Type B pancreatic cell (in vitro differentiated cells): ENCODE measurements at places on chromosomes 1 and 21.
A peak's percentile ranks its signal among the peaks of the same experiment; 100 is the strongest.

DNA sequence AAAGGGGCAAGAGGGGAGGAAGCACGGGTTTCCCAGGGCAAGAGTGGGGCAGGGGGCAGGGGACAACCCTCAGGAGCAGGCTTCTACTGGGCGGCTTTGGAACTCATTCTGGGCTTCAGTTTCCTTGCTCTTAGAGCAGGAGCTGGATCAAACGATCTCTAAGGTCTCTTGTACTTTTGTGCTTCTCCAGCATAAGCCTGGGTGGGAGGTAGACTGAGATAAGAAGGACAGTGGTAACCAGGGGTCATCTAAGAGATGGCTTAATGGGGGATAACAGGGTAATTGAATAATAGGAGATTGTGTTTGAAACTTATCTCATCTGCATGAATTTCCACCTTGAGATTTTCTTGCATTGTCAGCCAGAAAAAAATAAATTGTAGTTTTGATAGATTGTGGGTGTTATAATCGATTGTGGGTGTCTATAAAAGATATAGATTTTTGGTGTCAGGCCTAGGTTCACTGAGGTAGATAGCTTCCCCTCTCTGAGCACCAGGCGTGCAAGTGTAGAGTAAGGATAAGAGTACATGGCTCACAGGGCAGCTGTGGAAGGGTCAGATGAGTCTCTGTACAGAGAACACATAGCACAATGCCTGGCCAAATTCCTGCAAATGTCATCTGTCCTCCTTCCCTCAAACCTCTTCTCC lies 68.0 kb downstream of the CD58 start:
- no peak overlapping the region for H3K4me3 ChIP-seq
- no peak overlapping the region for H3K27ac ChIP-seq
- H3K36me3 ChIP-seq, result no peaks in the 10 kb centered on the region
- H3K27me3 ChIP-seq, result no peaks in the 10 kb centered on the region
- H3K4me1 ChIP-seq, result peaks cover 6% of the 10 kb centered on the region
- DNase-seq, result no peak

- H3K4me1 ChIP-seq, result no peaks in the 10 kb centered on the region
- no peak for DNase-seq
- no peaks in the 10 kb centered on the region for H3K27me3 ChIP-seq
- no peak overlapping the region for H3K4me3 ChIP-seq
These were observed 72.1 kb downstream of the DNM3 start for GRCh38 chr1:171913385-171913784.

DNA sequence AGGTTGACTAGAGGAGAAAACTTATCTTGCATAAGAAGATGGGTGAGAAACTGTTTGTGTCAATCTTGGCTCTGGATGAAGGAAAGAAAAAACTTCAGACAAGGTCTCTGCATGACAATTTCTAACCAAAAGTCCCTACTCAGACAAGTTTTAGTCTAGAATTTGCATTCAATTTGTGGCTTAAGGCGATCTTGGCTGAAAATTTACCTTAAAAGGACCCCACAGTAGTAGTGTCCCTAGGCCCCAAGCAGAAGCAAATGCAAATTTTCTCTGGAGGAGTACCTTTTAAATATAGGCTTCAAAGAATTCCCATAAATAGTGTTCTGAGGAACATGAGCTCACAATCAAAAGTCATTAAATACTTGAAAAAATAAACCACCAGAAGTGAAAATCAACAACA lies 17.6 kb upstream of the TMEM125 start:
- no peak overlapping the region for H3K4me3 ChIP-seq
- no peak overlapping the region for H3K27ac ChIP-seq
- H3K27me3 ChIP-seq, result peaks cover 12% of the 10 kb centered on the region

DNA sequence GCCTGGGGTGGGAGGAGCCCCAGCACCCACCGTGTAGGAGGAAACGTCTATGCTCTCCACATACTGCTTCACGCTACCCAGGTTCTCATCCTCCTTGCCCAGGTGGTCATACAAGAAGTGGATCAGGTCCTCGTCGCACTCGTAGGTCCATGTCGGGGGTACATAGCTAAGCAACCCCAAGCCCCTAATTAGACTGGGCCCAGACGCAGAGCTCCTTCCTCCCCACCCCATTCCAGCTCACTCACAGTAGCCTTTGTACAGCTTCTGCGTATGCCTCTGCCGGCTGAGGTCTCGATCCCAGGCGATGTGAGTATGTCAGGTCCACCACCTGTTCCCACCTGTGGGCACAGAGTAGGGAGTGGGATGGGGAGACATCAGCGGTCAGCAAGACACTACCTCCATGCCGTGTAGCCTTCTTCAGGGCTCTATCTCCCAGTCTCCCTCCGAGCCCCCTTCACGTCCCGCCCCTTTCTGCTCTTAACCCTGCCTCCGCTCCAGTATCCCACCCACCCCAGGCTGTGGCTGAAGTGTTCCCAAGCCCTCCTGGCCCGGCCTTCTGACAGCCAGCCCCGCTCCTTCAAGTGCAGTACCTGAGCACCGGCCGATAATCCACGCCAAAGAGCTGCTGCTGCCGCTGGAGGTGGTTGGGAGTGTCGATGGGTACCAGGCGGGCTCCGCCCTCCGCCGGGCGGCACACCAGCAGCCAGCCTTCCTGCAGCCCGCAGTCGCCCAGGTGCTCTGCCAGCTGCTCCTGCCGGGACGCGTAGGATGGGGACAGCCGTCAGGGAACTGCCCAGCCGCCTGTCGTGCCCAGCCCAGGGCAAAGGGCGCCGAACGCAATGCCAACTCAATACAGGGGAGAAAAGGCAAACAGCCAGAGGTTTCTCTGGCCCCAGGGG lies 919 bp downstream of the HECTD3 start:
- peak overlapping the region; percentile 88 for H3K4me3 ChIP-seq
- peaks cover 27% of the 10 kb centered on the region for H3K4me1 ChIP-seq
- DNase-seq, result peak; percentile 67
- peak overlapping the region; percentile 34 for H3K27ac ChIP-seq

- peaks cover 14% of the 10 kb centered on the region for H3K4me1 ChIP-seq
- H3K4me3 ChIP-seq, result no peak overlapping the region
- no peaks in the 10 kb centered on the region for H3K36me3 ChIP-seq
- no peak overlapping the region for H3K27ac ChIP-seq
- H3K27me3 ChIP-seq, result no peaks in the 10 kb centered on the region
These were observed 267.2 kb upstream of the SGIP1 start for GRCh38 chr1:66266756-66267155.

DNA sequence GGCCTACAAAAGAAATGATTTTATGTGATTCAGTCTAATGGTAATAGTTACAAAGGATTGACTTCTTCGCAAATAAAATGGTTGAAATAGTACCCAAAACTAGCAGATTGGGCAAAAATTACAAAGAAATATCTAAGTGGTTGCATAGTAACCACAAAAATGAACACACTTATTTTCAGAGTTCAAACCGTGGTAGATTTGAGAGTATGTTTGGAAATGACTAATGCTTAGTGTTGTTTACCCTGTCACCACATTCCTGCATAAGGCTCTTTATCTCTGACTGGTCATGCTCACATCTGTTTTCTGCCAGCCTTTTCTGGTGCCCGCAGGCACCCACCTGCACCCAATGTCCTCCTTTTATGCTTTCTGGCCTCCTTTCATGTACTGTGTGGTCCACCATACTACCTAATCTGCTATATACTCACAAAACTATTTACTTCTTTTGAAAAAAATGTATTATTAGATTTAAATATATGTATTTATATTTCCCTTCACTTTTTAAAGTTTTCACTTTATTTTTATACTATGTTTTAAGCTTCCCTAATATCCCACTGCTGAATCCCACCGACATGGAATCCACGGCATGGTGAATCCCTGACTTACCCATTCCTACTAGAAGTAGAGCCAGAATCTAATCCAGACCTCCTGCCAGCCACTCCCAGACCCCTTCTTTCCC lies 30.3 kb downstream of the PTPRC start:
- no peak overlapping the region for H3K4me3 ChIP-seq
- no peaks in the 10 kb centered on the region for H3K36me3 ChIP-seq
- DNase-seq, result no peak
- H3K4me1 ChIP-seq, result no peaks in the 10 kb centered on the region

GRCh38 chr1:224245188-224245587 lies 62.1 kb downstream of the DEGS1 start:
- peaks cover 20% of the 10 kb centered on the region for H3K36me3 ChIP-seq
- H3K27me3 ChIP-seq, result no peaks in the 10 kb centered on the region
- no peak for DNase-seq
- H3K4me1 ChIP-seq, result peaks cover 5% of the 10 kb centered on the region
- no peak overlapping the region for H3K4me3 ChIP-seq

DNA sequence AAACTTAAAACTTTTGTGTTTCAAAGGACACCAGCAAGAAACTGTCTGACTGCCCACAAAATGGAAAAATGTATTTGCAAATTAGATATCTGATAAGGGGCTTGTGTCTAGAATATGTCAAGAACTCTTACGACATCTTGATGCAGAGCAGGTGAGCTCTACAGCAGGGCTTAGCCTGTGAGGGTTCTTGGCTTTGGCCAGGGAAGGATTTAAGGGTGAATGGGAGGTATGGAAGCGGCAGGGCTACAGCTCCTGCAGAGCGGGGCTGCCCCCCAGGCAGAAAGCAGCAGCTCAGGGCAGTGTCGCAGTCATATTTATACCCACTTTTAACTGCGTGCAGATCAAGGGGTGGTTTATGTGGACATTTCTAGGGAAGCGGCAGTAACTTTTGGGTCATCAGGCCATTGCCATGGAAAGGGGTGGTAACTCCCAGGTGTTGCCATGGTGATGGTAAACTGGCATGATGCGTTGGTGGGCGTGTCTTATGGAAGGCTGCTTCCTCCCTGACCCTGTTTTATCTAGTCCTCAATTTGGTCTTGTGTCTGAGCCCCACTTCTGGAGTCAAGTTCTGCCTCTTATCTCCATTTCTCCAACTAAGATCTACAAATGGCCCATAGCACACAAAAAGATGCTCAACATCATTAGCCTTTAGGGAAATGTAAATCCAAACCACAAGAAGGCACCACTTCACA lies 23.2 kb downstream of the MORN1 start:
- no peak for DNase-seq
- no peaks in the 10 kb centered on the region for H3K4me1 ChIP-seq
- H3K27me3 ChIP-seq, result no peaks in the 10 kb centered on the region
- H3K36me3 ChIP-seq, result peaks cover 8% of the 10 kb centered on the region

GRCh38 chr1:65469889-65470340 lies 49.4 kb downstream of the LEPR start:
- H3K4me1 ChIP-seq, result peaks cover 13% of the 10 kb centered on the region
- no peak for DNase-seq
- H3K4me3 ChIP-seq, result no peak overlapping the region
- no peak overlapping the region for H3K27ac ChIP-seq

- no peaks in the 10 kb centered on the region for H3K27me3 ChIP-seq
- peak; percentile 62 for DNase-seq
- H3K4me1 ChIP-seq, result no peaks in the 10 kb centered on the region
- no peak overlapping the region for H3K4me3 ChIP-seq
- H3K36me3 ChIP-seq, result no peaks in the 10 kb centered on the region
- H3K27ac ChIP-seq, result no peak overlapping the region
These were observed 22.2 kb upstream of the LRRC3 start for GRCh38 chr21:44432841-44433790.

GRCh38 chr1:112544751-112545150 lies 36.0 kb downstream of the WNT2B start:
- no peaks in the 10 kb centered on the region for H3K4me1 ChIP-seq
- H3K27ac ChIP-seq, result peak overlapping the region; percentile 4
- no peak for DNase-seq
- no peaks in the 10 kb centered on the region for H3K27me3 ChIP-seq
- no peak overlapping the region for H3K4me3 ChIP-seq

GRCh38 chr1:31054958-31055481 lies 10.5 kb downstream of the PUM1 start:
- H3K36me3 ChIP-seq, result peaks cover 38% of the 10 kb centered on the region
- peaks cover 31% of the 10 kb centered on the region for H3K4me1 ChIP-seq
- no peaks in the 10 kb centered on the region for H3K27me3 ChIP-seq
- H3K27ac ChIP-seq, result peak overlapping the region; percentile 49

GRCh38 chr1:179637211-179637860 lies 45.7 kb downstream of the TDRD5 start:
- no peak overlapping the region for H3K4me3 ChIP-seq
- H3K27ac ChIP-seq, result no peak overlapping the region
- no peak for DNase-seq

- DNase-seq, result no peak
- no peaks in the 10 kb centered on the region for H3K36me3 ChIP-seq
- no peak overlapping the region for H3K4me3 ChIP-seq
- no peaks in the 10 kb centered on the region for H3K27me3 ChIP-seq
- H3K27ac ChIP-seq, result no peak overlapping the region
These were observed 3.5 kb downstream of the HRNR start for GRCh38 chr1:152220166-152221163.
